ENCODE measurements at places on chromosomes 1 and 21.

- peak; percentile 97 for DNase-seq
Measured at GRCh38 chr1:188652678-188653077, 1823.9 kb downstream of the PLA2G4A start.

GRCh38 chr1:220527908-220528678, at the start of gene MARK1:
Gene MARK1 (plus strand): TSS chr1:220528136. CDS start chr1:220528823, 687 bp downstream.
- DNase-seq: peak; percentile 30

- DNase-seq: peak; percentile 12
Measured at GRCh38 chr1:66090859-66091457, 298.3 kb downstream of the PDE4B start.

DNA sequence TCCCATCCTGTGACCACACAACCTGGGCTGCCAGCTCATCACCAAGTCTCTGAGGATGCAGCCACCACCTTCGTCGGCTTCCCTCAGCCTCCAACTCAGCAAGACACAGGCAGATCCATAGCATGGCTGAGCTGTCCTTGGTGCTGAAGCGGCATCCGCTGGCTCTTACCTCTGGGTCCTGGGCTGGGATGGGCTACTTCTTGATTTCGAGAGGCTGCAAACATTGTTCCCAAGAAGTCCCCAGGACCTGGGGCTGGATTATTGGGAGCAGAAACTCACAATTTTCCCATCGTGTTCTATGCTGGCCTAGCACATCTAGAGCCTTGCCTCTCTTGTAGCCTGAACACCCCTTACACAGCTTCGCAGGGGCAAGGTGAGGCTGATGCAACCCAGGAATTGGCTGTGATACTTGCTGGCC, 24.9 kb upstream of the C1QA start:
- DNase-seq: peak; percentile 64

- DNase-seq: no peak
Measured at GRCh38 chr1:216952864-216953263, 229.6 kb upstream of the ESRRG start.

- DNase-seq: no peak
Measured at GRCh38 chr1:86389307-86389706, 6.8 kb downstream of the ODF2L start.

DNA sequence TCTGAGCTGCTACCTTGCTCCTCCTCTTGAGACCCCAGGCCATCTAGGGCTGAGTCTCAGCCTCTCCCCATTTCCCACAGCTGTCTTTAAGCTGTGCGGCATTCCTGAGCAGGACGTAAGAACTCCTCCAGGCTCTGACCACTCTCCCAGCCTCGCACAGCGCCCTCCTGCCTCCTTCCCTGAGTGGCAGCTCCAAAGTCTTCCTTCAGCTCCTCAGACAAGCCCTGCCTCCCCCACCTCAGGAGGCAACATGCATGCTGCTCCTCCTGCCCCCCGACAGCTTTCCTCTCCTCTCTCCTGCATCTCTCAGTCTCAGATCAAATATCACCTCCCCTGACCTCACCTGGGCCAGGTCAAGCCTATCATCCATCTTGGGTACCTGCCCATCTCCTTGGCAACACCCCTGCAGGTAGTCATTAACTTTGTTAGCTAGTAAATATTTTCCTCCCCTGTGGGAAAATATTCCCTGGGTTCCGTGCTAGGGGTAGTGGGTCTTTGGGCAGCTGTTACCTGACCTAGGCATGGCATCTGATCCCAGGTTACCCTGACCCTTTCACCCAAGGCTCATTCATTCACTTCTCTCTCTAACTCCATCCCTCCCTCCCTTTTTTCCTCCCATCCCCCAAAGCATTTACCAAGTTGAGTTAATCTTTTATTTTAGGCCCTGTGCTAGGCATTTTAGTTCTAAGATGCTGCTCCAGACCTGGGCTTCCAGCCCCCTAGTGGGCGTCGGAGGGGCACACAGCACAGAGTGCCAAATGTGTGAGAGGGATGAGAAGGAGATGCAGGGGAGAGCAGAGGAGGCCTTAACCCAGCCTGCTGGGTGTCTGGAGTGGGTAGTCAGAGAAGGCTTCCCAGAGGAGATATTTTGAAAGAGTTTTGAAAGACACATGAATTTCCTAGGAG, 419.9 kb downstream of the PTPRU start:
- DNase-seq: no peak

DNA sequence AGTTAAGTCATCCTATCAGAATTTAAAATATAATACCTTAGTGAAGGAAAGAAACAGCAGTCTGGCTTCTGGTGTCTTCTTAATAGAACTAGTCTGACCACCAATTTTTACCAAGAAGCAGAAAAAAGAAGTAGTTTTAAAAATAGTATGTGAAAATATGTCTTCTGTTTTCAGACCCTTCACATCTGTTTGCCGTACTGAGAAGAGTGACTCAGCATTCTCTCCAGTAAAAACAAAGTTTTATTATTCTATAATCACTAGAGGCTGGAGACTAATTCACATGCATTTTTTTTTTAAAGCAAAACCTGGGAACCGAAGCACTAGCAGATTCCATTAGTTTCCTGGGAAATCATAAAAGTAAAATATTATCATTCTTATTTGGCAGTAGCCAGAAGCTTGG, 163.8 kb downstream of the COL24A1 start:
- peak; percentile 77 for DNase-seq

- DNase-seq: no peak
Measured at GRCh38 chr1:187617776-187618175, 789.0 kb downstream of the PLA2G4A start.

DNA sequence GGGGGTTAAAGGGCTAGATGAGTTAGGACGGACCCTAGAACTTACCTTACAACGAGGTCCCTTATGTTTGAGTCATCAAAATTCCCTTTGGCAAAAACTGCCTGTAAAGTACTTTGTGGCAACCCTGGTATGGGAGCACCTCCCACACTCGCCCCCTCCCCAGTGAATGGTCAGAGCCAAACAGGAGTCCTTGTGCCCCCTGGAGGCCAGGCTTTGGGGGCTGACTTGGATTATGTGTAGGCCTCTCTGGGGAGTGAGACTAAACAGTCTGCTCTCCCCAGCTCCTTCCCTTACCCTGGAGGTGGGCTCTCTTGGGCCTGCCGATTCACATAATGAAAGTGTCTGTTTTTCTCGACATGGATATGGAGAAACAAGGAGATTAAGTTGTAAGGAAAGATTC, 81.2 kb downstream of the ADCY10 start:
- DNase-seq: no peak

DNA sequence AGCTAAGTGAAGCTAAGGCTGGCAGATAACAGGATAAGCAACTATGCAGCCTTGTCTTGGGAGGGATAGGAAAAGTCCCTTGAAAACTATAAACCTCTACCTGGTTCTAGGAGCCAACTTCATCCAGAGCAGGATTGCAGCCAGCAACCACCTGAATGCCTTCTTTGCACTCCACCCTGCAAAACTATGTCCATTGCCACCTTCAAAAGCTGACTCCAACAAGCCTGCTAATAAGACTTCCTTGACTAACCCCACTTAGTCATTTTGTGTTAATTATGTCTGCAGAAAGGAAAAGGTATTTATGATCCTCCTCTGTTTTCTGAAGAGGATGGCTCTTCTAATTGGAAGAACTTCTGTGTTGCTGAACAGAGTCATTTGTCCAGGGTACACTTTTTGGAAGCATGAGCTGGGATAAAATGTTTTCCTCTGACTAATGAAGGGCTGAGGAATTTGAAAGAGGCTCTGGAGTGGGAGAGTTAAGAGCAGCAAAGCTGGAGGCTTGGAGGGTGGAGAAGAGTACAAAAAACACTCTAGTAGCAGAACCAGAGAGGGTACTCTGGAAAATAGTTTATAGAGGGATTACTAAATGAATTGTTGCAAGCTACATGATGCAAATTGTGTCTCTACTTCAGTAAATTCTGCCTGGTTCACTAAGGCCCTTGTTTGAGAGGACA, 9.6 kb upstream of the RIMKLA start:
- DNase-seq: no peak

DNA sequence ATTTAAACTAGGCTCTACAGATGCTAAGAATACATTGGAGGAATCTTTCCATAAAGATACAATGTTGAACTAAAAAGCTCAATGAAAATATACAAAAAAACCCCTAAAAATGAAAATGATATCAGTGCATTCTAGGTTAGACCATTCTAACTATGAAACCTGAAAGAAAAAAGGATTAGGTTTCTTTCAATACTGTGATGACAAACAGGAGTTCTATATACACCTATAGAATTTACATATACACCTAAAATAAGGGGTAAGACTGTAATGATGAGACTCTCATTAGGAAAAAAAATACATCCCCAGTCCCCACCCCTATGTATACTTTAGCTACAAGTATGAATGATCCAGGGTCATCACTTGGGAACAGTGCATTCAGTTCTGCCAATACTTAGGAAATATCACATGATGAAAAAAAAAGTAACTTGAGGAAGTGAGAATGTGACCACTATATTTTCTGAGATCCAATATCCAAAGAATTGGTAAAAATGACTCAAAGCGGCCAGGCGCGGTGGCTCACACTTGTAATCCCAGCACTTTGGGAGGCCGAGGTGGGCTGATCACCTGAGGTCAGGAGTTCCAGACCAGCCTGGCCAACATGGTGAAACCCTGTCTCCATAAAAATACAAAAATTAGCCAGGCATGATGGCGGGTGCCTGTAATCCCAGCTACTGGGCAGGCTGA, 26.3 kb downstream of the SELENOF start:
- DNase-seq: no peak

DNA sequence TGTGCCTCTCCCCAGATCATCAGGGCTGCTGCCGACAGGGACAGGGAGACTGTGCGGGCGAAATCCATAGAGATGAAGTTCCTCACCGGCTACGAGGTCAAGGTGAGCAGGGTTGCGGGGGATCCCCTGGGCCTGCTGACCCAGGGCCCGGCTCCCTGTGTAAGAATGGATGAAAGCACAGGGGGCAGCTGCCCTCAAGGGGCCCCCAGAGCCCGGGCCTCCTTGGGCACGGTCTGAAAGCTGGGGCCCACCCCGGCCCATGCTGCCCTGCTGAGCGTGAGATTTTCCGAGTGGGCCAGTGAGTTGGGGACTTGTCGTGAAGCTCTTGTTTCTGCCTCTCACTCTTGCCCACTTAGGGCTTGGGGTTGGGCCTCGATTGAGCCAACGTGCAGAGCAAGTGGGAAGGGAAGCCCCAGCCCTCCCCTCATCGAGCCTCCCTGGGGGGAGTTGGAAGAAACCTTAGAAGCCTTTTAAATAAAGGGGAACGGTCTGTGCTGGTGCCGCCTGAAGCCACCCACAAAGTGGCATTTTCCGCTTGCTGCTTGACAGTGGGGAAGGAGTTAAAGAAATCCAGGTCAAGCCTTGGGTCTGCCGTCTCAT, 45.2 kb downstream of the COQ8A start:
- no peak for DNase-seq

- no peak for DNase-seq
Measured at GRCh38 chr1:112389689-112390088, 6.3 kb upstream of the CTTNBP2NL start.

GRCh38 chr1:1157426-1157913, 16.2 kb upstream of the TTLL10 start:
- DNase-seq: peak; percentile 87

DNA sequence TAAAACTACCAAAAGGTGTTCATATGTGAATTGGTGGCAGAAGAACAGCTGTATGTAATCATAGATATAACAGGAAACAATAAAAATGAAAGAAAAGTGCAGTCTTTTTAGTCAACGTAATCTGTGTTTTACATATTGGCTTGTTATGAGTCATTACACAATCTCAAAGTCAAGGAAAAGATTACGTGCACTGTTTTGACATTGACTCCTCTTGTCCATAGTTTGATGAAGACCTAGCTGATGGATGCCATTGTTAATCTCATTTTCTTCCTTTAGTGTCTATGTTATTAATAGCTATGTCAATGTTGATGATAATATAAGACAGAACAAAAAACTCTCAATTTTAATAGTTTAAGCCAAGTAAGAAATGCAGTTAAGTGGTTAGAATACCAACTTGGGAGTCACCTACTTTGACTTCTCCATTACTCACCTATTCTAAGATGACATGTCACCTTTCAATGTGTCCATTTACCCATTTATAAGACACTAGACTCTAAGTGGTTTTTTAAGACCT, 84.5 kb upstream of the SAMSN1 start:
- DNase-seq: no peak

DNA sequence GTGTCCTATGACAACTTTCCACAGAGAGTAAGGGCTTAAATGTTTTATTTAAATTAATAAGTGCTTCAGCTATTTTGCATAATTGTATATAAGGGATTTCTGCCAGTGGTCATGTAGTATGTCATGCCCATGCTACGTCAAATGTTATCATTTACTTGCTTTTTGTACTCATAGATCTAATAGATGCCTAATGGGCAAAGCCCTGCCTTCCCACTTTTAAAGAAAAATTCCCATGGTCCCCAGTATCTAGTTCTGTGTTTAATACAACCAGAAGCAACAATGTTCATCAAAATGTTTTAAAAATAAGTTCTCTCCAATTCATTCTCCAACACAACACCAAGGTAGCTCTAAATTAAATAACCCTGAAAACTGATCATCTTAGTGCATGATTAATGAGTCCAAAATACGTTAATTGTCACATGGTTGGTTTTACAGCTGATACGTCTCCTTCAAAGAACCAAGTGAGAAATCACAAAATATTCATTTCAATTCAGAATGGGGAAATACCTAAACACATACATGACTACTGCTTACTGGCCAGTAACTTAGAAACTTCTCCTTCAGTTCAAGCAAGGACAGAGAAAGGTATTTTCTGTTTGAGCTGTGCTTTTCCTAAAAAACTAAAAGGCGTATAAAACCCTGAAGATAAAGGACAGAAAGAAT, 49.1 kb upstream of the SDC3 start:
- DNase-seq: no peak

GRCh38 chr1:232467073-232467760, 162.7 kb downstream of the SIPA1L2 start:
- no peak for DNase-seq

DNA sequence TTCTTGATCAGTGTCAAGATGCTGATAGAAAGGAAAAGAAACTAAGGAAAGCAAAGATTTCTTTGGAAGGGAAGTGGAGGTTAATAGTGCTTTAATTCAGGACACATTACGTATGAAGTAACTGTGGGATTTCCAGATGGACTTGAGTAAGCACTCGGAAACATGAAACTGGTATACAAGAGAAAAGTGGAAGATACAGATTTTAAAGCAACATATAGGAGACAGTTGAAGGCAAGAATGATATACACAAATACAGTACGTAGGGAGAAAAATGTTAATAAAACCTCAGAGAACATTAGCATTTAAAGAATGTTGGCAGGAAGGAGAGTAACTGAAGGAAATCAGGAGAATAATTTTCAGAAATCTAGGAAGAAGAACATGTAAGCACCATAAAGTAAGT, 730.9 kb upstream of the ADGRL2 start:
- peak; percentile 69 for DNase-seq

- DNase-seq: no peak
Measured at GRCh38 chr1:47519491-47519890, 81.6 kb downstream of the FOXD2 start.

- no peak for DNase-seq
Measured at GRCh38 chr1:166282391-166283137, 115.8 kb upstream of the FAM78B start.
